ENCODE measurements at places on chromosomes 5 and 9.

DNA sequence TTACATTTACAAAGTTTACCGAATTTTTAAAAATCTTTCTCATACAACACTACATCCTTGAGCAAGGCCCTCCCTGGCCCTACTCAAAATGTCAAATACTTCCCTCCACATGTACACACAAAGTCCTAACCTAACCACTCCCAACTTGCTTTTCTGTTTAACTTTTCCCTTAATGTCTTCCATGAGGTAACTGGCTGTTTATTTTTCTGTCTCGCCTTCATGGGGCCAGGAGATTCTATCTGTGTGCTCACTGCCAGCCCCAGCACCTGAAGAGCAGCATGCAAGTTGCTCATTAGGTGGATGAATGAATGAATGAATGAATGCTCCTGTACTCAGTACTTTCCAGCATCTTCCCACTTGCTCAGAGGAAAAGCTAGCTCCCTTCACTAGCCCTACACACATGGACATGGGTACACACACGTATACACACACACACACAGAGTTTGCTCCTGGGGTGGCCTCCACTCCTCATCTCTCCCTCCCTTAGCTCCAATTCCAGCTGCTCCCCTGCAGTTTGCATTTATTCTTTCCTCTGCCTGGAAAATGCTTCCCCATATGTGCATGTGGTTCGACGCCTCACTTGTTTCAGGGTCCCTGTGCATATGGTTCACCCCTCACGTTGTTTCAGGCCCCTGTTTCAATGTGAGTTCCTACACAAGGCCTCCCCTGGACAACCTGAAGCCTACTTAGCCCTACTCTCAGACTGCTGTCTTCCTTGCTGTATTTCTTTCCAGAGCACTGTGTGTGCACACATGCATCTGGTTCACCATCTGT, 165.2 kb downstream of the ROR2 start:
- DNase-seq: no peak

- DNase-seq: no peak
These were observed 275.5 kb upstream of the TMEM161B start for GRCh38 chr5:88544136-88544645.

- no peak for DNase-seq
These were observed 13.6 kb downstream of the FNBP1 start for GRCh38 chr9:130029223-130029973.

DNA sequence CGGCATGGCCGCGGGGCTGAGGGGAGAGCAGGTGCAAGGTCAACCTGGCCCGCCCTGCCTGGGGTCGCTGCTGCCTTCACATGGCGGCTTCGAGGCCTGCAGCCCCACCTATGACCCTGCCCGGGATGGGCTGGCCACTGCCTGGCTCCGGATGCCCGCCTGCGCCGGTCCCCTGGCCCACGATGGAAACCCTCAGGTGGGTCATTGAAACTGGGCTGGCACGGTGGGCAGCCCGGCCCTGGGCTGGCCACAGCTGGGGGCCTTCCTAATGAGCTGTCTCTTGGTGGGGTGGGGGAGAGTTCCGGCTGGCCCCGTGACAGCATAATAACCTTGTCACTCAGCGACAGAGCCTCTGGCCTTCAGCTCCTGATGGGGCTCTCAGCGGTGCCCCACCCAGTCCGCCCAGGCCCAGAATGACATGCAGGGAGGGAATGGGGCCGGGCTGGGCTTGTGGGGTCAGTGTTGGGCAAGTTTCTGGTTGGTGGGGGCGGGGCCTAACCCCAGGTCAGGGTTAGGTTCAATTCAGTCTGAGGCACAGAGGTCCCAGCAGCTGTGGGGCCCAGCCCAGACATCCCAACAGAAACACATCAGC, at the start of gene CCDC187:
Gene CCDC187, minus strand, starts transcription at position 270 of the 592 bp plus-strand sequence. Its CDS starts 264 bp downstream, at position 6.
- no peak for DNase-seq

GRCh38 chr5:135989686-135990085, 34.9 kb upstream of the LECT2 start:
- no peak for DNase-seq

DNA sequence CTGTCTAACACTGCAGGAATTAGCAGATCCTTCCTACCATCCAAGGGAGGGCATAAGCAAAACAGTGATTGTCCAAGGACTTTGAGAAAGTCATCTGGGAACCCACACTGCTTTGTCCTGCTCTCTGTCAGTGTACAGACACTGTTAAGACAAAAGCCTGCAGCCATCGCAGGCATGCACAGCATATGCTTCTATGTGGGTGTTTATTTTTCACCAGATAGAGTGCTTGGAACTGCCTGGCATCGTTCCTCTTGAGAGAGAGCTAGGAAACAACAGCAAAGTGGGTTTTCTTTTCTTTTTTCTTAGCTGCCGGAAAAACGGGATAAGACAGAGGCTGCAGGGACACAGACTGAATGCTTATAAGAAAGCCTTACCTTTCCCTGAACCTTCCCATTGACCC, 212.3 kb downstream of the ICE1 start:
- no peak for DNase-seq

DNA sequence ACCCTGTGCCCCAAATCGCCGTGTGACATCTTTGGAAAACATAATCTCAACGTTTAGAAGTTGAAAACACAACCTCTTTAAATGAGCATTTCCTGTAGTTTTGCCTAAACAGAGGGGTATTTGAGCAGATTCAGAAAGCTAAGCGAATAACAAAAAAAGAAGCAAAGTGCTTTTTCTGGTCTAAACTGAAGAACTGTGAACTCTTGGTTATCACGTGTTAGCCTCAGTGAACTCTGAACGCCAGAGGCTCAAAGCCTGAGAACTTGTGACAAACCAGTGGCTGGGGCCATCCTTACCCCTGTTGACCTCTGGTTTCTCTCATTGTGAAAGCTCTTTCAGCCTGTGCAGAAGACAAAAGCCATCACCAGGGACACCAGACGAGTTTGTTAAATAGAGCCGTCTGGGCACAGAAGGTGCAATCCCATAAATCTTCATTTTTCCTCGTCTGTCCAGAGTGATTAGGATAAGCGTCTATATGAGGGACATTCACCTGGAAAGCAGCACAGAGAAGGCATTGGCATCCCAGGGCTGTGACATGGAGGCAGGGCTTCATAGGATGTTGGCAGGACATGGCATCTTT, 61.4 kb upstream of the ICE1 start:
- DNase-seq: no peak

DNA sequence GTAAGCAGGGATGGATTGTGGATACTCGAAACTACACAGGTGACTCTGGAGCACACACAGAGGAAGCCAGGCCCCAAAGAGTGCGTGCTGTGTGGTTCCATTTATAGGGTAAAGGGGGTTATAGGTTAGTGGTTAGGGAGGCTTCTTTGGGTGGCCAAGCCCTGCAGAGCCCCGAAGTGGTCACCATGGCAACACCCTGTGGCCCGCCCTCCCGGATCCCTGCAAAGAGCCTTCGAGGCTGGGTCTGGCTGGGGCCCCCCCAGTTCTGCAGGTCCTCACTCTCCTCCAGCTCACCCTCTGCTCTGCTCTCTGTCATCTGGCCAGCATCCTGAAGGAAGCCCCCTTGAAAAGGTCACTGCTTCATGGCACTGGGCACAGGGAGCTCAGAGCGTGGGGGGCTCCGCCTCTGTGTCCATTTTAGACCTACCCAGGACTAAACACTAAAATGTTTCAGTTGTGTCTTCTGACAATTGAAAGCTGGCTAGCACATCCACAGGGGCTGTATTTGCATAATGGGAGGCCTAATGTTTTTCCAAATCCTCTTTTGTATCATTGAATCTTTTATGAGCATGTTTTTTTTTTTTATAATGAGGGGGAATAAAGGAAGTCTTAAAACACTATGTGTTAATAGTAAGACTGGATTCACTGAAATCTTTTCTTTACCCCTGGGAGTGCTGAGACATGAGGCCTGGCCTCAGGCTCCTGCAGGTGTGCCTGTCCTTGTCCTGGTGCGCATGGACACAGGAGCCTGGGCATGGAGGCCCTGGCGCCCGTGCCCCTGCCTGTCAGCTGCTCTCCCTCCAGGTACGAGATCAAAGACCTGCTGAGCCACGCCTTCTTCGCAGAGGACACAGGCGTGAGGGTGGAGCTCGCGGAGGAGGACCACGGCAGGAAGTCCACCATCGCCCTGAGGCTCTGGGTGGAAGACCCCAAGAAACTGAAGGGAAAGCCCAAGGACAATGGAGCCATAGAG, 55.3 kb downstream of the WNK2 start:
- no peak for DNase-seq

- no peak for DNase-seq
These were observed 2323.5 kb upstream of the ACO1 start for GRCh38 chr9:30060976-30061375.

GRCh38 chr5:151214614-151215545, 9.0 kb downstream of the CCDC69 start:
- no peak for DNase-seq

GRCh38 chr5:160450164-160450932, 28.7 kb downstream of the PTTG1 start:
- DNase-seq: no peak

DNA sequence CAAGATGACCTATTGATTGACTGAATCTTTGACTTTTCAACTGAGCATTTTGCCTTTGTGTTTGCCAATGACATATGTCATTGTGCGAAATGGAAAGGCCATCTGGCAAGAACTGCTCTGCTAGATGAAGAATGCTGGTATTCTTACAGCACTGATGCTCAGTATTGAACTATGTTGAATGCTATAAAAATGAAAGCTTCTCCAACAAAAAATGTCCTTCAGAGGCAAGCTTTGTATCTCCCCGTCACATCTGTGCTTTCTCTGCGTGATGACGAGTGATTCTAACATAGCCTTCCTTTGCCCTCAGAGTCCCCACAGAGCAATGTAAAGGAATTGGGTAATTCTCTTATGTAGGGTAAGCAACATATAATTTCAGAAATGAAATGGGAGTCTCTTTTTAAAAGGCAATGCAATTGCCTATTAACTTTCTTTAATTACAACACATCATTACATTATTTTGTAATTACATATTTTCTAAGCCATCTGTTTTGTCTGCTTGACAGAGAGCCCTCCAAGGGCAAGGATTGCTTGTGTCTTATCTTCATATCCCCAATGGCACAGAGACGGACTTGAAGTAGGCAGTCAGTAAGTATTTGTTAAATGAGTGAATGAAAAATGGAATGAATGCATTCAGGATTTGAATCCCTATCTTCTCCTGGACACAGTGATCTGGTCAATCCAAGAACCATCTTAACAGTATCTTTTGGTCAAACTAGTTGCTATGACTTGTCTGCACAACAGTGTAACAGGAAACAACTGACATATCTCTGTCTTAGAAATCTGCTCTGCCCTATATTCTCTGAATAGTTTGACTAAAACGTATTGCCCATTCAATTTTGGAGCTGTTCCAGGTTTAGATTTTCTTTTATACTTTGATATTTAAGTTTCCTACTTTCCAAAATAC, 46.1 kb downstream of the ENC1 start:
- DNase-seq: peak; percentile 29

GRCh38 chr9:131273856-131274673, 2.2 kb downstream of the FAM78A start:
- peak; percentile 59 for DNase-seq

DNA sequence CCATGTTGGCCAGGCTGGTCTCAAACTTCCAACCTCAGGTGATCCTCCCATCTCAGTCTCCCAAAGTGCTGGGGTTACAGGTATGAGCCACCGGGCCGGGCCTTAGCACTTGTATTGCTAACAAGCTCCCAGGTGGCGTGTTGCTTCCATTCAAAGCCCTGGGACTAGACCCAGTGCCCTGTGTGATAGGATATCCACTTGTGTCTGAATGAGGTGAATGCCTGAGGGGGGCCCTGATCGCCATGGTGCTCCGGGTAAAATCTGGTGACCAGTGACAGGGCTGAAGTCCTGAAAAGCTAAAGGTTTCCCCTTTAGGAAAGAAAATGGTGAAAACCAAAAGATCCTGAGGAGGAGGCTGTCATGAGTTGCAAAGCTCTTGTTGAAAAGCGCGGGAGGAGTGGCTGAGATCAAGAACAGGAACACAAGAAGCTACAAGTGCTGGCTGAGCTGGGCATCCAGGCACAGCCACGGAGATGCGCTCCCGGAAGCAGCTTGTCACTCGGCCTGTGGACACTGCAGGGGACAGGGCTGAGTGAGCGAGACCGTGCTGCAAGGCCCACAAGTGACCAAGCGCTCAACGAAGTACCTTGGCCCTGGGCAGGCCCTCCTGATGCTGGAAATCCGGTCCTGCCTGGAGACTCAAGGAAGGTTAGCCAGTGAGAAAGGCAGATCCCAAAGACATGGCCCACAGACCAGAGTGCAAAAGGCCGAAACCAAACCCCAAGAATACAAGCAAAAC, 39.8 kb upstream of the NXNL2 start:
- no peak for DNase-seq

DNA sequence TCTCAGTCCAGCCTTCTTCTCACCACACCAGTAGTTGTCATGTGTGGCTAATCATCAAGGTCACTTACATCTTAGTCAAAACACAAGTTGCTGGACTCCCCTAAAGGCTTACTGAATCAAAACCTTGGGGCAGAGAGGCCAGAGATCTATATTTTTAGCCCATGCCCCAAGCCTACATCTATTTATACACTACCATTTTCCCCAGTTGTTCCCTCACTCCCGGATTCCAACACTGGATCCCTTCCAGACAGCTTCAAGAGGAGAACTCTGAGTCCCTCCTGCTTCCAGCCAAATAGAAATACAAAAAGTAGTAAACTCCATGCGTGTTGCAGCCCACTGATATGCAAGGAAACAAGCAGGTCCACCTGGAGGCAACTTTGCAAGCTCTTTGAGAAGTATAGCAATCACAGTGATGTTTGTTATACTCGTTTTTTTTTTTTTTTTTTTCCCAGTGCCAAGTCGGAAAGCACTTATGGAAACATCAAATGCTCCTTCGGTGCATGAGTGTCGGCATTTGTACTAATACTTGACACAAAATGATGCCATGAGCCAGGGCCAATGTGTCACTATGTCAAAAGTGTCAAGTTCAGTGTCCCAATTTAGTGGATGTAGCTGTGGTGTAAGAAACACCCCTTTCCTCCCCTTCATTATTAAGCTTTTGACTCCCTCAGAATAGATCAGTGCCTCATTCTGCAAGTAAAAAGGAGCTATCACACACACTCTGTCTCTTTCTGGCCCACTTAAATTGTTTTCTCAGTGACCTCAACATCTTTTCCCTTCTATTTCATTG, 594.2 kb upstream of the SGCD start:
- no peak for DNase-seq

- no peak for DNase-seq
These were observed 300.5 kb downstream of the IRX1 start for GRCh38 chr5:3896098-3896497.

DNA sequence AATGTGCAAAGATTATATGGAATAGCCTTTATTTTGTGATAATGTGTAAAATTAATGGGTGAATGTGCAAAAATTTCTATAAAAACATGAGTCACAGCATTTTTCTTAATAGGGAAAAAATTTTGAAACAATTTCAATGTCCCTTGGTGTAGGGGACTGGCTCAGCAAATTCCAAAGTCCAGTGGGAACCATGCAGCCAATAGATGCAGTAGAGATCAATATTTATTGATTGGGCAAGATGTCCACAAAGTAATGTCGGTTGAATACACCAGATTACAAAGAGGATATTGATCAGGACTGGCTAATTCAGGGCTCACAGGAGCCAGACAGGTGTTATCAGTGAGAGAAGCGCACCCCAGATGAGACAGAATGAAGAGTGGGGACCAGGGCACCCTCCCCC, 62.5 kb downstream of the AMBP start:
- no peak for DNase-seq

All from adipocyte (in vitro differentiated cells).